Hematopoietic multipotent progenitor cell treated with erythropoietin and hydrocortisone succinate and interleukin-3 and kit ligand, for 15 days (in vitro differentiated cells): ENCODE measurements at places on chromosomes 6 and 20.

- DNase-seq = no peak
Measured at GRCh38 chr6:104908888-104909525, 47.9 kb upstream of the LIN28B start.

DNA sequence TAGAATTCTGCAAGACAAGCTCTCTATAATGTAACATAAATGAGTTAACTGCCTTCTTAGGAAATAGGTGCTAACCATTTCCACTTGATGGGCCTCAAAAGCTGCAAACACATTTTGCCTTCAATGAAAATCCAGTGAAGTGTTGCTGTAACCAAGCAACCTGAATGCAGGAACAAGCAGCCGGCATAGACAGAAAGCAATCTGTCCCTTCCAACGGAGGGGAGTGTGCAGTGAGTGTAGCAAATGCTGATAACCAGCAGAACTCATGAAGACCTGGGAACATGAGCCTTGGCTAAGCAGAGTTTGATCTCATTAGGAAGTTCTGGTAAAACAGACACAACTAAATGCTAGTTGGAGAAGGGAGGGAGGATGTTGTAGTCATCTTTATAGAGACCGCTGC is 697.8 kb downstream of the KIF16B start:
- no peak for DNase-seq

- no peak for DNase-seq
Measured at GRCh38 chr6:149852881-149853280, 11.3 kb downstream of the LRP11 start.

DNA sequence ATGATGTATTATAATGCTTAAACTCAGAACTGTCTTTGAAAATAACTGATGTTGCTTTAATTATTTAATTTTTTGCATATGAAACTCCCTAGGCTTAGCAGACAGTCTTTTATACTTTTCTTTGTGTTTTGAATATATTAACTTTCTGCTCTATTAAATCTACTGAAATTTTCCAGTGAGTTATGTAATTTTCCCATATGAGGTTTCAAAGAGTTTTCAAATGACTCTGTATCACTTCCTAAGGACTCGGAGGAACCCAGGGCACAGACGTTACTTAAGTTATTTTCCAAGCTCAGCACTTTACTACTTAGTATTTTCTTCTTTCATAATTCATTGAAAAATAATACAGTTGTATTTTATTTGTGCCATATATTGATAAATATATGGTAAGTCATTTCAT is 122.6 kb downstream of the HS3ST5 start:
- DNase-seq = no peak

DNA sequence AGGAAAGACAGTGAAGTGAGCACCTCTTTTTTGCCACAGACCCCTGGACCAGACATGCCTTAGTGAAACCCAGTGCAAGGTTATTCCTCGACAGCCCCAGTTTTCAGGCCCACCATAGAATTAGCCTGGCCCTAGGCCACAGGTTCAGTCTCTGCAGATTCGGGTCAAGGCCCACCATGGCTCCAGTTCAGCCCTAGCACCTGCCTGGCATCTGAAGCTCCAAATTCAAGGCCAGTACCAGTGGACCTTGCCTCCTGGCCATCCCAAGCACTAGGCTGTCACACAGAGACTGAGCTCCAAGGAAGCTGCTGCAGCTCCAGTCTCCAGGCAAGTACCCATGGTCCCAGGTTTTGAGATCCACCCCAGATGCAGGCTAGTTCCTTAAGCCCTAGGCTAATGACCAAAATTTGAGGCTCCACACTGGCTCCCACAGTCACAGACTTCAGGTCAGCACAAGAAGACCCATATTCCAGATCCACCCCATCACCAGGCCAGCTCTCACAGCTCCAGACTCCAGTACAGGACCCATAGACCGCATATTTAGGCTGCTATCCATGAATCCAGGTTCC is 877.5 kb upstream of the ADGRB3 start:
- DNase-seq = no peak

GRCh38 chr6:166402582-166403277 is 20.0 kb upstream of the MPC1 start:
- no peak for DNase-seq

GRCh38 chr20:37417617-37418467 is 71.9 kb downstream of the SRC start:
- no peak for DNase-seq

- no peak for DNase-seq
Measured at GRCh38 chr6:76790045-76790796, 673.1 kb downstream of the HTR1B start.

DNA sequence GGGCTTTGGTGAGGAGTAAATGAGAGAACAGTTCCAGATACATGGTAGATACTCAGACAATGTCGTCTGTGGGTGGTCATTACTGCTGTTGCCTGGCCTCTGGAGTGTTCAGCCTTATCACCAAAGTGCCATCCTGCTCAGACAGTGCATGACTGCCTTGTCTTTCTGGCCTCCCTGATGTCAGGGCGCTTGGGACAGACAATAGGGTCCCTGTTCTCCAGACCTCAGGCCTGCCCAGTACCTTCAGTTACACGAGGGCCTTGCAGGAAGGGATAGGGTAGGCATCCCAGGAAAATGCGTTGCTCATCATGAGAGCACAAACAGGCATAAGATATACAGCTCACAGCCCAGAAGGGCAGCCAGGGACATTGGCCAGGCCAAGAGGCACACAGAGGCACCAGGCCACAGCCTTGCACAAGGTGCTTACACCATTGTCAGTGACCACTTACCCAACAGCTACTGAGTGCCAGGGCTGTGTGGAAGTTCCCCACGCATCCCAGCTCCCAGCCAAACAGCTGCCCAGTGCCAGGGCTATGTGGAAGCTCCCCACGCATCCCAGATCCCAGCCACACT is 27.4 kb downstream of the BPIFB1 start:
- no peak for DNase-seq

DNA sequence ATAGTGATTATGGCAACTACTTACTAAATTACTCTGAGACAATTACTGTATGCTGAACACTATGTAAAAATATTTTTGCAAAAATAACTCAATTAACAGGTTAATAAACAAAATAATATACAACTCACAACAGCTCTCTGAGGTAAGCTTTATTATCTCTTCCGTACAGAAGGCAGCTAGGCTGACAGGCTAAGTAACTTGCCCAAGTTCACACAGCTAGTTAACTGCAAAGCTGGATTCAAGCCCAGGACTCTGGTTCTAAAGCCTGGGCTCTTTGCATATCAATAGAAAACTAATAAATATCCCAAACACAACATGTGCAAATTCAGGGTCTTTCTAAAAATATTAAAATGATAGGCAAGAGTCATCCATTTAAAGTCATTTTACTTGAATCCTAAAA is 169.5 kb upstream of the BEND3 start:
- peak; percentile 35 for DNase-seq

DNA sequence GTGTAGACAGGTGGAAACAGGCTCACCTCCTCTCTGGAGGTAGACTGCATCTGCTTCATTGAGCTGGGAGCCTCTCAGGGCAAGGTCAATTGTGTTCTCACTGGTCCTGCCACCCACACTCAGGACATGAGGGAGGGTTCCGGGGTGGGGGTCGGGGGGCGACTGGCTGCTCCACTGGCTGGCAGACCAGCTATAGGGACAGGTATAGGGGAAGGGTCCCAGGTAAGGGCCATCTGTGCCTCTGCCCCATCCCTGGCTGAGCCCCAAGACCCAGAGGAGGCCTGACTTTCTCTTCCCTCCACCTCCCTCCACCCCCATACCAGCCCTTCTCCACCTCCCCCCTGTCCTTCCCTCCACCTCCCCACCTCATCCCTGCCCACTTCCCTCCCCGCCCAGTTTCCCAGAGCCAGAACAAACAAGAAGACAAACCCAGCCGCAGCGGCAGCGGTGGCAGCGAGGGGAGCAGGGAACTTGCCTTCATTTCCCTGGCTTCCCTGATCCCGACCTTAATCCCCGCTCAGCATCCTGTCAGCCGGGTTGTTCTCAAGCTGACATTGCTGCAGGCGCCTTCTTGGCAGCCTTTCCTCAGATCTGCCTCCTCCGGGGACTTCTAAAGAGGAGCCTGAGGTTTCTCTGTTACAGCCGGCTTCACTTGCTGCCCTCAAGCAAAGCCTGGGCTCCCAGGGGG is 18.3 kb upstream of the FOXP4 start:
- no peak for DNase-seq

DNA sequence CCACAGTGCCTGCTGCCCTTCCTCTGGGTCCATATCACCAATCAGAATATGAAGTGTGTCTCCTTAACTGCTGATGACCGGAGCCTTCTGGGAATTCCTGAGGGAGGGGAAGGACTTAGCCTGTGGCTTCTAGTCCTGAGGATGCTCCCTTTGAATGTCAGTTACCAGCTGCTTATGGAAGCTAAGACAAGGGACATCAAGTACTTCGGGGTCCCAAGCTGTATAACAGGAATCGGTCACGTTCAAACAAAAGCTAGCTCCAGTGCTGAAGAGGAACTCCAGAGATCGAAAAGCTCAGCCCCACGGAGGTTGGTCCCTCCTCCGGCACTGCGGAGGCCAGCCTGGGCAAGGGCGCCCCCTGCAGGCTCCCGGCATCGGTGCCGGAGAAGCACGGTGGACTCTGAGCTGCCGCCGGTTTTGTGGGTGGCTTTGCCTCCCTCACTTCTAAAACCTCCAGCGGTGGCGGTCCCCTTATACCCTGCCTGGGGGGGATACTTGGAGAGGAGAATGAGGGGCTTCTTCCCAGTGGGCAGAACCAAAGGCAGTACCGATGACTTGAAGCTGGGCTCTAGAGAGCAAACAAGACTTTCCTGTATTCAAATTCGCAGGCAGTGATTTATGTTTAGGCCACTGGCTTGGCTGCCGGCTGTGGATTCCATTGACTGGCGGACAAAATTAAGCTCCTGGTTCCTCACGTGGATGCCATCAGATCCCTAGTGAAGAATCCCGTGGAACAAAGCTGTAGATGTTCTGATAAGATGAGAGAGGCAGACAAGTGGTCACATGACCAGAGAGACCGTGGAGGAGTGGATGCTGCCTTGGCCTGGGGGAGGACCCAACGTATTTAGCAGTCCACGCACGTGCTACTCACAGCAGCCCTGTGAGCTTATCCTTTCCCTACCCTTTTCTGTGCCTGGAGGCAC is 16.2 kb upstream of the UBR2 start:
- DNase-seq = peak; percentile 71
